NCI-H187 treated with DMSO at 0.1 percent for 48 hours (cell line): ENCODE measurements at places on chromosomes 6 and 20.
A peak's percentile ranks its signal among the peaks of the same experiment; 100 is the strongest.

DNA sequence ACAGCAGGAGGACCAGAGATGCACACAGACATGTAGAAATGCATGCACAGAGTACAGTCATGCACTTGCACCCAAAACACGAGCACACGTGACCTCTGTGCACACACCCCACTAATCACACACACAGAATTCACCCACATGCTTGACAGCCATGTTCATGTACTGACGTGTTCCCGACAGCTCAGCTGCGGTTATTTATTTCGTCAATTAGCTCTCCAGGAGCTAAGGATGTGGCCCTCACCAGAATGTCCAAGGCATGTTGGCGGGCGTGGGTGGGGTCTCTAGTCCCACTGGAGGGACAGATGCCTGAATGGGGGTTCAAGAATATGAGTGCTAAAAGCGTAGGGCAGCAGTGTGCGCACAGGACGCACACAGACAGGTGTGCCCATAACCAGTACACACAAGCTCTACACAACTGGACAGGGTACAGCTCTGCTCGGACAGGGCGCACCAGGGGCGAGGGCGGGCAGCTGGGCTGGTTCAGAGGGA, 571 bp upstream of the PRPF6 start:
- no peak for DNase-seq

GRCh38 chr20:37968841-37969401, 64.3 kb downstream of the TTI1 start:
- peak; percentile 64 for DNase-seq

- no peak for DNase-seq
Measured at GRCh38 chr20:48751871-48752270, 75.9 kb downstream of the PREX1 start.

DNA sequence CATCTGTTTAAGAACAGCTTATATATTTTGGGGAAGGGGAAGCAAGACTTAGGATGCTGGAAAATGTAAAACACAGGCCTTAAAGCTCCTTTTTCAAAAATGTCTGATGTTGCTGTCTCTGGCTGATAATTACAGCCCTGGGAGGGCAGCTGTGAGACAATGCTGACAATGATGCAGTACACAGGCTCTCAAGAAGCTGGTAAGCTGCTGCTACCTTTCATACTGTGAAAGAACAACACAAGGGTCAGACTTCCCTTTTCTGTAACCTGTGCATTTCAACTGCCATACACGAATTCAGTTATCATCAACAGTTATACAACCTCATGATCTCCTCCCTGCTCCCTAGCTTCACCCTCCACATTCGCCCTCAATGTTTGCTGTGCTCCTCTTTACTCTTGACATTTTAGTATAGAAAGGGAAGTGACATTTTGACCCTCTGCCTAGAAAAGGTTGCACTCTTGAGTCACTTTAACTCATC, 25.2 kb downstream of the MAP7 start:
- no peak for DNase-seq

- no peak for DNase-seq
Measured at GRCh38 chr6:82372656-82373055, 9.0 kb downstream of the TPBG start.

DNA sequence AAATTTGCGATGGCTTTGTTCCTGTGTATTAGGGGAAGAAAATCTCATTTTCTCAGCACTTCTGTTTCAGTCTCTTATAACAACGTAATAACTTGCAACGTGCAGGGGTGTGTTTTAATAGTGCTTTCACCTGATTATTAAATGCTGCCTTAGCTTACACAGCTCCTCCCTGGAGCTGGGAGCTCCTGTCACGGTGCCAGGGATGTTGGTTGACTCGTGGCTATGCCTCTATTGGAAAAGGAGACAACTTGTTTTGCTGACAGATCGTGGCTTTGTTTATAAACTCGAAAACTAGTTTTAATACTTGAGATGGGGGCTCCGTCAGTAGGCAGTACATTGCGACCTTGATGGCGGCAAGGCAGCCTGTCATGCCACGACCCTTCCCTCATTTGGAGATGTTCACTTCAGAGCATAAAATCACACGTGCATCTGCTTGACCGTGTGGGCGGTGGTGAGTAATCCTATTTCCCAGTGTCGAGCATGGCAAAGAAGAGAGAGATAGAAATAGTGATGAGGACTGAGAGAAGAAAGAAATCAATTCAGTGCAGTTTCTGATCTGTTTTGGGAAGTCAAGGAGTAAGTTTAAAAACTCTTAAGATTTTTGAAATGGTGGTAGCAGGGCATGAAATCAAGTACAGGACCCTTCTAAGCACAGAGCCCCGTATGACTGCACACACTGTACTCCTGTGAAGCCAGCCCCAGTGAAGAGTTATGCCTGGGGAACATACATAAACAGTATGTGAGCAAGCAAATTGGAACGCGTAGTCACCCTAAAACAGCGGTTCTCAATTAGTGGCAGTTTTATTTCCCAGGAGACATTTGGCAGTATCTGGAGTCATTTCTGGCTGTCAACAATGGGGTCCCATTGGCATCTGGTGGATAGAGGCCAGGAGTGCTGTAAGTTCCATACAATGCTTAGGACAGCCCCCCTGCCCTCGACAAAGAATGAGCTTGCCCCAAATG, 147.2 kb downstream of the DOK5 start:
- DNase-seq, result no peak

DNA sequence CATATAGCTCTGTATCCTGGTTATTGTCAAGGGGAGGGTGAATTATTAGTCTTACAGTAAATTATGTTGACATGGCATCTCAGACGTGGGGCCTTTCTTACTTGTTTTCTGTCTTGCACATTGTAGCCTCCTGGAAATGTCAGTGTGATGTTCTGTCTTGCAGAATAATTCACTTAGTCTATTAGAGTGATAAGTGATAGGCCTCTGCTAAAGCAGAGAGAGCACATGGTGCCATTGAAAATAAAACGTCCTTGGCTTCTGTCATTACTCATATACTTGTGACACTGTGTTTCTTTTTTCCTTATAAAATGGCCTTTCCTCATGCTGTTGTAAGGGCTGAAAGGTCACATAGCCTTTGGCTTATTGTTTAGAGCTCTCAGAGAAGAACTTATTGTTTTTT, 531.0 kb downstream of the EPM2A start:
- no peak for DNase-seq

- no peak for DNase-seq
Measured at GRCh38 chr6:141963543-141964295, 169.0 kb upstream of the GJE1 start.

- no peak for DNase-seq
Measured at GRCh38 chr6:30611856-30612194, 5.2 kb downstream of the PPP1R10 start.

GRCh38 chr6:127980996-127981395, 80.1 kb upstream of the THEMIS start:
- DNase-seq, result no peak
